ENCODE measurements at places on chromosomes 1 and 21. TPM values are rescaled to one million over a fixed set of nuclear protein-coding genes. Genes with fewer than 3 reads are reported as not detected.

- DNase-seq = no peak
Measured at GRCh38 chr1:181318858-181319235, 164.5 kb upstream of the CACNA1E start.

- DNase-seq = no peak
Measured at GRCh38 chr1:30680879-30681278, 42.5 kb downstream of the MATN1 start.

GRCh38 chr1:71823708-71824305, 458.5 kb downstream of the NEGR1 start:
- no peak for DNase-seq

GRCh38 chr21:43958364-43959158, 53.5 kb upstream of the TRAPPC10 start:
- DNase-seq = no peak

GRCh38 chr1:47635597-47635996, 197.8 kb downstream of the FOXD2 start:
- no peak for DNase-seq

DNA sequence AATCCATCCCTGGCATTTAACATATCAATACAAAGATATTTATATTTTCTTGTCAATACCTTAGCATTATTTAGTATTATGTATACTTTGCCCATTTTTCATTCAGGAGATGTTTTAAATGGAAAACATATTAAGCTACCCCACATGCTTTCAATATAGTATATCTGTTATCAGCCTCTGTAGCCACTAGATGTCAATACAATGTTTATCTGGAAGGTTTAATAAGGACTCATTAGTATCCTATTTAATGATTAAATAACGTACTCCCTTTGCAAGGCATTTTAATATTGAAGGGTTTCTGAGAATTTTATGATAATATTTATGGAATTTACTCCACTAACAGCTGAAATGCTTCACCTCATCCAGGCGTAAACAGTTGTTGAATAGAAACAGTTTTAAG, 329.5 kb upstream of the ADGRL2 start:
- no peak for DNase-seq

- no peak for DNase-seq
Measured at GRCh38 chr1:88036345-88037014, 647.6 kb upstream of the PKN2 start.

GRCh38 chr21:31473685-31474345, 129.8 kb upstream of the TIAM1 start:
- no peak for DNase-seq

- no peak for DNase-seq
Measured at GRCh38 chr1:29830916-29831315, 594.6 kb downstream of the PTPRU start.

DNA sequence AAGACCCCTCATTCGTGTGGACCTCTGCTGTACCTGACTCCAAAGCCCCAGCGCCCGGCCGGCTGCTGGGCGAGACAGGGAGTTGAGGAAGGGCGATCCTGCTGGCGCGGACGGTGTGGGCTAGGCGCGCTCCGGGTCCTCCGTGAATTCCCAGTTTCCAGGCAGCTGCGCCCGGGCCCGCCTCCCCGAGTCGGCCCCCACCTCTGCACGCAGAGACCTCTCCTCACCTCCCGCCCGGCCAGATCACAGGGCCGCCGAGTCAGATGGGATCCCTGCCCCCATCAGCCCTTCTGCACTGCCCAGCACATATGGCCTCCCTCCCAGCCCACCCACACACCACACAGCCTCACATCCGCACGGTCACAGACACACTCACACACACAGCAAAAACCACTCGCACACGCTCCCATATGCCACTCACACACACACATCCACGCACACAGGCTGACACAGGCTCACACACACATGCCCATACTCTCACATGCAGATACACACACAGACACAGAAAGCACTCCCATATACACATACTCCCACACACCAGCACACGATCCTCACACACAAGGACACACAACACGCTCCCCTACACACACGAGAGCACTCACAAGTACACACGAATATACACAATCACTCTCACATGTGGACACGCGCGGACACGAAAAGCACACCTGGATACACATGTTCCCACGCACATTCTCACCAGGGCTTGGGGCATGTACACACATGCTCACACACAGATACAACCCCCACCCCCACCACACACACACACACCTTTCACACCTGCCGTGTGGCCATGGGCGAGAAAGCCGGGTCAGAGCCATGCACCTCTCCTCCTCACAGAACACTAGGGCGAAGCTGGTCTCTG, 7.2 kb upstream of the GUCA2B start:
- no peak for DNase-seq

- no peak for DNase-seq
Measured at GRCh38 chr1:29964718-29965533, 728.6 kb downstream of the PTPRU start.

DNA sequence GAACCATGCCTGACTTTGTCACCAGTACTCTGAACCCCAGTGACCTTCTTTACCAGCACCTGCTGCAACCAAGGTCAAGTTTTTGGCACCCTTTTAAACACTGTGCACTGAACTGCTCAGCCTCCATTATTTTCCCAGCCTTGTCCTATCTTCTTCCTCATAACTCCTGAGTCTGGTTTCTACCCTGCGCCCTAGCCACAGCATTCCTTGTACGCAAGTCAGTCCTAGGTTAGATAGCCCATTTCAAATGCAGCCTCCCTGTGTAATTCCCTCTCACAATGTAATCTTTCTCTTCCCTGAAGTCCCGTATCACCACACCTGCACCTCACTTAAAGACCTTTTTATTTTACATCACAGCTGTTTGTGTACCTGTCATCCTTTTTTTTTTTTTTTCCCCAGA, 37.2 kb downstream of the DNTTIP2 start:
- DNase-seq = no peak

GRCh38 chr1:45809761-45810160, 6.3 kb downstream of the MAST2 start:
- DNase-seq = no peak

DNA sequence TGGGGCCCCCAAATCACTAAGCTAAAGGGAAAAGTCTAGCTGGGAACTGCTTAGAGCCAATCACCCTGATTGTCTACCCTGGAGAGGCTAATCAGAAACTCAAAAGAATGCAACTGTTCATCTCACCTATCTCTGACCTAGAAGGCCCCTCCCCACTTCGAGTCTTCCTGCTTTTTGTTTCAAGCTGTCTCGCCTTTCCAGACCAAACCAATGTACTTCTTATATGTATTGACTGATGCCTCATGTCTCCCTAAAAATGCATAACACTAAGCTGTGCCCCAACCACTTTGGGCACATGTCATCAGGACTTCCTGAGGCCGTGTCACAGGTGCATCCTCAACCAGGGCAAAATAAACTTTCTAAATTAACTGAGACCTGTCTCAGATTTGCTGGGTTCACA, 209.5 kb downstream of the APP start:
- DNase-seq = no peak

- peak; percentile 14 for DNase-seq
Measured at GRCh38 chr1:86503406-86504136, 34.8 kb downstream of the CLCA1 start.

DNA sequence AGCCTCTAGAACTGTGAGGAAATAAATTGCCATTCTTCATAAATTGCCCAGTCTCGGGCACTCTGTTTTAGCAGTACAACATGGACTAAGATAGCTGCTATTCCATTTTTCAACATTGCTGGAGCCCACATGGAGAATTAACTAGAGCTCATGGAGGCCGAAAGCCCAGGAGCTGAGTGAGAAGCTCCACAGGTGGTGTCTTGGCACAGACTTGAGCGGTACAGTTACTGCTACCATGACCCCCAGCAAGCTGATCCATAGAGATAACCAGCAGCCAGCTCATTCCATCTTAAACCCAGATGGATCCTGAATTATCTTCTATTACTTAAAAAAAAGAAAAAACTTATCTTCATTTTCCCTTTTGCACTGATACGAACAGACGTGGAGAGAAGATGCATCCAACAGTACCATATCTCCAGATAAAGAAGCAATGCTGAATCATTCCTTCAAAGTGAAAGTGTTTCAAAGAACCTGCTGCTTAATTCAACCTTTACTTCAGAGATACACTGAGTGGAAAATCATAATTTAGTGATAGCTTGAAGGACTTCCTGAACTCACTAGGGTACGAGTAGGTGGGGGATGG, 115.1 kb downstream of the SETD4 start:
- no peak for DNase-seq

DNA sequence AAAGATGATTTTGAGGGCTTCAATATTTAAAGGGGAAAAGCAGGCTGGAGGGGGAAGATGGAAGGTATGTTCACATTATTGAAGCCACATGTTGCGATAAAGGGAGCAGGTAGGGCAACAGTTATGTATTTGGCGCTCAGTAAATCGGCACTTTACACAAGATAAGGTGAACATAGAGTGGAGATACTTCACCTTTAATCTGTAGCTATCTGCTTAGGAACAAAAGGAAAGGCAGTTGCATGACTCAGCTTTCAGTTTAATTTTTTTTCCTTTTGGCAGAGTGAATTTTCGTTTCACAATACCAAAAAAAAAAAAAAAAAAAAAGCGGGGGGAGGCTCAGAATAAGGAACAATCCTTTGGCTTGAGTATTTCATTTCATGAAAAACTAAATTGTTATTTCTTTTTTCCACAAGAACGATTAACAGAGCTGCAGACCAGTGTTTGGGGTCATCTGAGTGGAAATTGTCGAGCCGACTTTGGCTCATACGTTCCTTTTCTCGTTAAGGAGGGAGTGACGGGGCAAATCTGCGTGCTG, 1.1 kb upstream of the COQ8A start:
- DNase-seq = peak; percentile 41

DNA sequence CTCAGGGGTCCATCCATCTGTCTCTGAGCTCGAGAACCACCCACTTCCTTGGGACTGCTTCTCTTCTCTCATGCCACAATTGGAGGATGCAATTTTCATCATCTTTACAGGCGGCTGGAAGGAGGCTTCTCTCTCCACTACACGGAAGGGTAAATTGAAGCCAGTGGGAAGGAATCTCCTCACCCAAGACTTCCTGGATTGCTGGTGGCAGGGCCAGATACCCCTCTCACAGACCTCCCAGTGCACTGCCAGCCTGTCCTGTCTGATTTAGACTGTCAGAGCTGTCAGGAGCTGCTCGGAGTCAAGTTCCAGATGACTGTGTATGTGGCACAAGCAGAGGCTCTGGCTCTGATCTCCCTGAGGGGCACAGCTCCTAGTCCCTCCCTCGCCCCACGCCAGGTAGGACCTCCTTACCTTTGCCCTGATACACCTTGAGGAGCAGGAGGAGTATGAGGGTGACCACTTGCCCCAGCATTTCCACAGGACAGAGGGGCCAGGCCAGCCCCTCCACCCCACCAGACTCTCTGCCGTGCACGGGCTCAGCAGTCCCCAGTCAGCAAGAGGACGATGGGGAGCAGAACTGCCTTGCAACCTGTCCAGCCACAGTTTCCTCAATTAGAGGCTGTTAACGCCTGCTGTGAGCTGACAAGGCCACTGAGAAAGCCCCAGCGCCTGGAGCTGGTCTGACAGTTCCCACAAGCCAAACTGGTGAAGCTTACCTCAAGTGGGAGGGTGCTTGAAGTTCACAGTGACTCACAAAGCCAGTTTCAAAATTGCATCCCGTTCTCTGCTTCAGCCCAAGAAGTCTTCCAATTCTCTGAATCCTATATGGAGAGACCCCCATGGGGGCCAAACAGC, at the start of gene CD244:
TSS of gene CD244 (minus strand) at position 685 of the 858 bp plus-strand sequence. CDS start at position 475, 210 bp downstream.
- DNase-seq = peak; percentile 25

GRCh38 chr1:161020509-161021164, at the start of gene F11R:
TSS of gene F11R (minus strand) at chr1:161021152. CDS start at chr1:161021073, 79 bp downstream.
- no peak for DNase-seq

- no peak for DNase-seq
Measured at GRCh38 chr1:77412820-77413530, 131.2 kb downstream of the AK5 start.

GRCh38 chr1:17187051-17187450, 17.9 kb upstream of the PADI1 start:
- DNase-seq = peak; percentile 33

GRCh38 chr1:4001461-4001860, 101.4 kb upstream of the C1orf174 start:
- no peak for DNase-seq

DNA sequence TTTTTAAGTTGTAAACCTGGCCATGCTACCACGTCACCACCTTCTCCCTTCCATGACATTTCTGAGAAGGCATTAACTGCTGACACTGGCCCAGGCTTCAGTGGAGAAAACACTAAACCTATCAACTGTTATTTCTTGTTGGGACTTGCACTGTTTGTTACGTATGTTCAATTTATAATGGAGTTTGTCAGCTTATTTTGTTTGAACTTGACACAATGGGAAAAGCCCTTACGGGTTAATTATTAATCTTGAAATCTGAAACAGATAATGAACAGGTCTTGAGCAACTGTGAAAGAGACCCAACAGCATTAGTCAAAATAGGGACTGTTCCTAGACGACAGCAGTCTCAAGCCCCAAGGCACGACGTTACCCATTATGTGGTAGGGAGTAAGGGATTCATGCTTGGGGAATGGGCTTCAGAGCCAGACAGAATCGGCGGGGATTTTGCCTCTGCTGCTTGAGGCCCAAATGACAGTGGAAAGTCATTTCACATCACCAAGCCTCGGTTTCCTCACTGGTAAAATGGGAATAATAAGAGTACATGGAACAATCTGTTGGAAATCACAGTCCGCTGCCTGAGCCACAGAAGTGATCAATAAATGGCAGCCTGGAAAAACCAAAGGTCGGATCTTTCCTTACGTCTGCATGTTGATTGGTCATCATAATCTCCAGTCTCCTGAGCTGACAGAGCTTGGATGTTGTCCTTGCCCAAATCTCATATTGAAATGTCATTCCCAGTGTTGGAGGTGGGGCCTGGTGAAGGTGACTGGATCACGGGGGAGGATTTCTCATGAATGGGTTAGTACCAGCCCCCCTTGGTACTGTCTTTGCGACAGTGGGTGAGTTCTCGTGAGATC, 44.5 kb downstream of the TIAM1 start:
- DNase-seq = no peak

GRCh38 chr1:52634111-52634510, 1.1 kb downstream of the SHISAL2A start:
- DNase-seq = no peak

GRCh38 chr1:164830628-164831027, 271.6 kb downstream of the PBX1 start:
- no peak for DNase-seq

DNA sequence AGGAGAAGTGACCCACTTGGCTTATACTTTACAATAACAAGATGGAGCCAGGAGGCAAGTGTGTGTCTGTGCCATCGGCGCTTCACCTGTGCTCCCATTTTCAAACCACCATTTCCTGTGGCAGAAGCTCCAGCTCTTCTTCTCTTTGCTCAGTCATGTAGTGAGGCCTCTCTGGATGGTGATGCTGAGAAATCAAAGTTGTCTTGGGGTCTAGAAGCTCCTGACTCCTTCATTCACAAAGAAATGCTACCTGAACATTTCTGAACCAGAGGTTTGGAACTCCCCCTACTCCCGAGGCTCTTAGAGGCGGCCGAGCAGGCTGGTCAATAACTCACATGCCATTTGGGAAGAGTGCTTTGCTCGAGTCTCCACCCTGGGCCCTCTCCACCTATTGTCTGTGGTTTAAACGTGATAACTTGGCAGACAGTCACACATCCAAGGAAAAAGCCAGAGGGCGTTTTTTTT, 18.0 kb downstream of the SLAMF1 start:
- peak; percentile 72 for DNase-seq

Gene OR2T29
- total RNA-seq = not detected

Gene RPRD2
- total RNA-seq = 6.2 TPM

Gene ALPL
- total RNA-seq = 0.90 TPM

Gene AKR7A3
- 0.57 TPM for total RNA-seq

Gene CRYAA
- not detected for total RNA-seq

Gene MAP3K6
- 5.3 TPM for total RNA-seq

Gene CFHR5
- not detected for total RNA-seq

Gene NGF
- 0.47 TPM for total RNA-seq

Gene LY9
- 25.3 TPM for total RNA-seq

Gene AMY1C
- 2.5 TPM for total RNA-seq

Gene ZFYVE9
- total RNA-seq = 6.8 TPM

All from thymus (tissue), 14 donors.